ENCODE measurements at places on chromosomes 11 and 22.

DNA sequence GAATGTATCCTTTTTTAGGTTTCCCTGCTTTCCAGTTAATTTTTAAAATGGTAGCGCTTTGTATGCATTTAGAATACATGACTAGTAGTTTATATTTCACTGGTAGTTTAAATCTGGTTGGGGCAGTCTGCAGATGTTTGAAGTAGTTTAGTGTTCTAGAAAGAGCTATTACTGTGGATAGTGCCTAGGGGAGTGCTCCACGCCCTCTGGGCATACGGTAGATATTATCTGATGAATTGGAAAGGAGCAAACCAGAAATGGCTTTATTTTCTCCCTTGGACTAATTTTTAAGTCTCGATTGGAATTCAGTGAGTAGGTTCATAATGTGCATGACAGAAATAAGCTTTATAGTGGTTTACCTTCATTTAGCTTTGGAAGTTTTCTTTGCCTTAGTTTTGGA is 86.4 kb upstream of the BIRC3 start:
- no peak overlapping the region for H3K4me3 ChIP-seq
- no peaks in the 10 kb centered on the region for H3K4me1 ChIP-seq
- no peaks in the 10 kb centered on the region for H3K36me3 ChIP-seq
- H3K27me3 ChIP-seq = peaks cover 18% of the 10 kb centered on the region
- DNase-seq = no peak

DNA sequence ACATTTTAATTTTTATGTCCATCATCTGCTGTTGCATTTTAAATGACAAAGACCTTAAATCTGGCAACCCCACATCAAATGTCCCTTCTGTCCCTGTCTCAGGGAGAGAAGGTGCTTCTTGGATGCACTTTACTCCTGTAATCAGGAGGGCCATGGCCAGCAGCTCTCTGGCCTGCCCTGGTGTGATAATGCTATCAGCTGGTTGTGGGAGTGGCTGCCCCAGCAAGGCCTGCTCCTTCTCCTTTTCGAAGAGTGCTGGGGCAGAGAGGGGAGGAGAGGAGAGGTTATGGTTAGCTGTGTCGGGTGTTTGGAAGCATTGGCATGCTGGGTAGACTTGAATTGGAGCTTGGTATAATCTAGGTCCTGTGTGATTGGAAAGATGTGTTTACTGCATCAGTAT is 12.8 kb downstream of the TNRC6B start:
- no peak for DNase-seq
- peaks cover 14% of the 10 kb centered on the region for H3K36me3 ChIP-seq
- H3K27me3 ChIP-seq = no peaks in the 10 kb centered on the region
- H3K4me3 ChIP-seq = no peak overlapping the region

- DNase-seq = no peak
- peaks cover 2% of the 10 kb centered on the region for H3K27me3 ChIP-seq
- peaks cover 3% of the 10 kb centered on the region for H3K36me3 ChIP-seq
- H3K4me1 ChIP-seq = peaks cover 34% of the 10 kb centered on the region
- peak overlapping the region; percentile 78 for H3K27ac ChIP-seq
Observed at GRCh38 chr11:63939397-63939891, 642 bp downstream of the NAA40 start.

- no peak overlapping the region for H3K27ac ChIP-seq
- peaks cover 11% of the 10 kb centered on the region for H3K27me3 ChIP-seq
- H3K4me1 ChIP-seq = no peaks in the 10 kb centered on the region
Observed at GRCh38 chr11:44398266-44399030, 88.5 kb upstream of the ALX4 start.

DNA sequence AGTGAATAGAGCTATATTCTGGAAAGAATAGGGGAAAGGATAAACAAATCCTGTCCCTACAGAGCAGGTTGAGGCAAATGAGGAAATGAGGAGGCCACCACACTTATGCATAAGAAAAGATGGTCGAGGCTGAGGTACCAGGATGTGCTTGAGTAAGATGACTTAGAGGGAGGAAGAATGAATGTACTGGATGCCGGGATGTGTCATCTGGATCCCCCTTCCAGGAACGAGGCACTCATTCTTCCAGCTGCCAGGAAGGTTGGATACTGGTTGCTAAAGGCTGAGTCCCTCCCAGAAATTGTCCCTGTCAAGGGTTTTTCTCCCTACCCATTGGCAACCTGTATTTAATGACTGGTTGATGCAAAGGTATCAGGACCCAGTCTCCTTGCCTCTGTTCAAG is 31.1 kb upstream of the SYT9 start:
- no peak overlapping the region for H3K4me3 ChIP-seq
- H3K27ac ChIP-seq = no peak overlapping the region
- no peak for DNase-seq
- no peaks in the 10 kb centered on the region for H3K4me1 ChIP-seq

- peaks cover 13% of the 10 kb centered on the region for H3K27me3 ChIP-seq
- no peak overlapping the region for H3K4me3 ChIP-seq
- peaks cover 12% of the 10 kb centered on the region for H3K4me1 ChIP-seq
- DNase-seq = peak; percentile 72
- peaks cover 4% of the 10 kb centered on the region for H3K36me3 ChIP-seq
- no peak overlapping the region for H3K27ac ChIP-seq
Observed at GRCh38 chr11:62340269-62340901, 3.1 kb downstream of the ASRGL1 start.

GRCh38 chr22:43110444-43110926 is at the start of gene BIK:
Gene BIK, plus strand, starts transcription at chr22:43110750. Its CDS starts 13,273 bp downstream, at chr22:43124023.
- peak; percentile 53 for DNase-seq
- no peak within 1 kb of the TSS for H3K27ac ChIP-seq
- peaks cover 13% of the 10 kb centered on the region for H3K27me3 ChIP-seq
- H3K4me3 ChIP-seq = peak within 1 kb of the TSS; percentile 61
- peaks cover 7% of the 10 kb centered on the region for H3K4me1 ChIP-seq
- no peaks in the 10 kb centered on the region for H3K36me3 ChIP-seq

- no peaks in the 10 kb centered on the region for H3K27me3 ChIP-seq
- H3K36me3 ChIP-seq = no peaks in the 10 kb centered on the region
- no peak overlapping the region for H3K27ac ChIP-seq
- no peak overlapping the region for H3K4me3 ChIP-seq
- no peak for DNase-seq
Observed at GRCh38 chr11:74676596-74676995, 54.6 kb downstream of the CHRDL2 start.

DNA sequence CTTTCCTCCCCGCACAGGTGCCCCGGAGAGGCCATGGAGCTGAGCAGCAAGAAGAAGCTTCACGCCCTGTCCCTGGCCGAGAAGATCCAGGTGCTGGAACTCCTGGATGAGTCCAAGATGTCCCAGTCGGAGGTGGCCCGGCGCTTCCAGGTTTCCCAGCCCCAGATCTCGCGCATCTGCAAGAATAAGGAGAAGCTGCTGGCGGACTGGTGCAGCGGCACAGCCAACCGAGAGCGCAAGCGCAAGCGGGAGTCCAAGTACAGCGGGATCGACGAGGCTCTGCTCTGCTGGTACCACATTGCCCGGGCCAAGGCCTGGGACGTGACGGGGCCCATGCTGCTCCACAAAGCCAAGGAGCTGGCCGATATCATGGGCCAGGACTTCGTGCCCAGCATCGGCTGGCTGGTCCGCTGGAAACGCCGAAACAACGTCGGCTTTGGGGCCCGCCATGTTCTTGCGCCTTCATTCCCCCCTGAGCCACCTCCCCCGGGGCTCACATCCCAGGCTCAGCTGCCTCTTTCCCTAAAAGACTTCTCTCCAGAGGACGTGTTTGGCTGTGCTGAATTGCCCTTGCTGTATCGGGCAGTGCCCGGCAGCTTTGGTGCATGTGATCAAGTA is 1.3 kb downstream of the TIGD3 start:
- peak overlapping the region; percentile 77 for H3K4me3 ChIP-seq
- H3K27ac ChIP-seq = peak overlapping the region; percentile 72
- H3K4me1 ChIP-seq = peaks cover 24% of the 10 kb centered on the region
- no peak for DNase-seq
- peaks cover 5% of the 10 kb centered on the region for H3K27me3 ChIP-seq

DNA sequence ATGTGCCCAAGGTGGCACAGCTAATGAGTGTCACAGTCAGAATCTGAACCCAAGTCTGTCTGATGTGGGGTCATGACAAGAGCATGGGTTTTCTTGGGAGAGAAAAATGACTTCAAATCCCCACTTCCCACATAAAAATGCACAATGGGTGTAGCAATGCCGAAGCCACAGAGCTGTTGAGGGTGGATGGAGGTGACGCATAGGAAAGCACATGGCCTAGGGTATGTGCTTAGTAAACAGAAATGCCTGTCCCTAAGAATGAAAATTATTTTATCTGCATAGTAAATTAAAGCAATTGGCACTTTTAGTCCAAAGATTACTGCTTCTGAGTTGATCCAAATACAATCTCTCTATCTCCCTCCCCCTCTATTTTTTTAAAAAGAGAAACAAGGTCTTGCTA is 10.9 kb downstream of the MICAL3 start:
- no peaks in the 10 kb centered on the region for H3K4me1 ChIP-seq
- no peak overlapping the region for H3K4me3 ChIP-seq
- H3K27me3 ChIP-seq = peaks cover 16% of the 10 kb centered on the region

DNA sequence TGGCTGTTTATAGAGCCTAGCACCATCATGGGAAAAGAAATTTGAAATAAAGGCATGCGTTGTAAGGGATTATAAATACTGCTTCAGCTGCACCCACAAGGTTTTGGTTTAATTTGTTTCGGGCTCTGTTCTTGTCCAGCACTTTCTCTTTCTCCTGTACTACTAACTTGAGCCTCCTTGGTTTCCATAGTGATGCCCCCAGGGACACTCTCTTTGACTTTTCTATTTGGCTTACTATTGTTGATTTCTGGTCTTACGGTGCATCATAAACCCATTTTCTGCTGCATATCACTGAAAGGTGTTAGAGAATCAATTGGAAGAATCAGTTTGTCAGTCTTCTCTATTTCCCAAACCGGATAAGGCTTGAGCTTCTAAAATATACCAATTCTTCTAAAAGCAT is 1674.3 kb upstream of the RAG2 start:
- no peaks in the 10 kb centered on the region for H3K27me3 ChIP-seq
- H3K36me3 ChIP-seq = no peaks in the 10 kb centered on the region
- H3K27ac ChIP-seq = no peak overlapping the region

DNA sequence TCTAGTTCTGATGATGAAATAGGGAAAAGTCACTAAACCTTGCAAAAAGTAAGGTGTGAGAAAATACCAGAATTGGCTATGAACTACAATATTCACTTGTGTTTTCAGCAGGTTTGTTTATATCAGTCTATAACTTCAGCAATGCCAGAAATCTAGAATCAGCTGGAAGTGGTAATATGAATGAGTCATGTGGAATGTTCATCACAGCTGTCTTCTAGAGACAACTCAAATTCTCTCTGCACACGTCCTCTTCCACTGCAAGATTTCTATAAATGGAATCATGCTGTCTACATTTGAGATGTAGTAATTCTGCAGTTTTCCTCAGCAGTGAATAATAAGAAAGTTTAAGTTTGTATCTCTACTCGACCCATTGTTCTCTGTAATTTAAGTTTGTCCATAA is 89.9 kb downstream of the OR4A15 start:
- no peaks in the 10 kb centered on the region for H3K27me3 ChIP-seq
- H3K27ac ChIP-seq = no peak overlapping the region
- H3K4me1 ChIP-seq = no peaks in the 10 kb centered on the region
- DNase-seq = no peak
- H3K4me3 ChIP-seq = no peak overlapping the region

- no peak overlapping the region for H3K27ac ChIP-seq
- DNase-seq = no peak
- H3K4me3 ChIP-seq = no peak overlapping the region
- no peaks in the 10 kb centered on the region for H3K27me3 ChIP-seq
- H3K36me3 ChIP-seq = no peaks in the 10 kb centered on the region
Observed at GRCh38 chr11:115391598-115391997, 112.6 kb downstream of the CADM1 start.

DNA sequence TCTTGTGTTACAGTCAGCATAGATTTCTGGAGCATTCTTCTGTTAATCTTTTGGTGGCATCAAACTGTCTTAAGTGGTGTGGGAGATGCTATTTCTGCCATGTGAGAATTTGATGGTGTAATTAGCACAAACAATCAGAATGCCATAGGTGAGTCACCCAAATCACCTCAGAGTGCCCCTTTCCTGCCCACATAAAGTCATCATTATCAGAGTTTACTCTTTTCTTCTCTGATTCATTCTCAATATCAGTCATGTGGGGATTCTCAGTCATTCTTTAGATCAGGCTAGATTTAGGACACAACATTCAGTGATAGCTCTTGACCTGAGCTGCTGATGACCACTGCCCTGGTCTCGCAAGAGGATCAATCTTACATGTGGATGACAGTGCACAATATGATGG is 23.7 kb upstream of the MS4A6A start:
- no peak overlapping the region for H3K27ac ChIP-seq
- H3K36me3 ChIP-seq = no peaks in the 10 kb centered on the region
- H3K4me1 ChIP-seq = no peaks in the 10 kb centered on the region
- no peak for DNase-seq
- no peak overlapping the region for H3K4me3 ChIP-seq
- peaks cover 5% of the 10 kb centered on the region for H3K27me3 ChIP-seq

- H3K4me1 ChIP-seq = no peaks in the 10 kb centered on the region
- no peak within 1 kb of the TSS for H3K27ac ChIP-seq
- H3K36me3 ChIP-seq = no peaks in the 10 kb centered on the region
- peaks cover 7% of the 10 kb centered on the region for H3K27me3 ChIP-seq
- H3K4me3 ChIP-seq = no peak within 1 kb of the TSS
Observed at GRCh38 chr11:7088921-7089320, at the start of gene RBMXL2. Gene RBMXL2, plus strand, starts transcription at chr11:7088998. Its CDS starts 123 bp downstream, at chr11:7089121.

DNA sequence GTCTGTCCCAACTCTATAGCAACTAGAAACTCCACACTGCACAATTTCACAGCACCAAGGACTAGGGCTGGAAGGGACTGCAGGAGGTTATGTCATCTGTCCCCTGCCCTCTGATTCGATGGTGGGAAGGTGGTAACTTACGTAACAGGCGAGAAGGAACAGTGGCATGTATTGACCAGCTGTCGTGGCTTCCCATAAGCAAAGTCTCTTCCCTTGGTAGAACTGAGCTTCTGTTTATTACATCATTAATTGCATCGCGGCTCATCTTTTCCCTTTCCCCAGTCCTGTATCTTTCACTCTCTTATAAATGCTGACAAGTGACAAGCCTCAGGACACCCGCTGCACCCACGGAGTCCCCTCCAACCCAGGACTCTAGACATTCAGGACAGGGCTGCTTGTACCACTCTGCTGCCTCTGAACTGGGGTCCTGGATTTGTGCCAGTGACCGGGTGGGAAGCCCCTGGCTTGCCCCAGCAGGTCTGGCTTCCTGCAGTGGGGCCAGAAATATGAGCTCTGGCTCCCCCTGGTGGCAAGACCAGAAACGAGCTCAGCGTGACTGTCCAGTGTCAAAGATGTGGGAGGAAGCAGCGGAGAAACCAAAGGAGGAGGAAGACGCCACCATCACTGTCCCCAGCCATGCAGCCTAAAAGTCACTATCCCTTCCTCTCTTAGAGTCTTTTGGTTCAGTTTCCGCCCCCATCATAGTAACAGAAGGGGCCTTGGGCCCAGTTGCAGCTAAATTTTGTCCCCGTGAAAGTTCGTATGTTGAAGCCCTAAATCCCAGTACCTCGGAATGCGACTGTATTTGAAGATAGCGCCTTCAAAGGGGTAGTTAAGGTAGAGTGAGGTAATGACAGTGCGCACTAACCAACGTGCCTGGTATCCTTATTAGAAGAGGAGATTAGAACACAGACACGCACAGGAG is 84.5 kb downstream of the ISX start:
- no peak overlapping the region for H3K4me3 ChIP-seq
- DNase-seq = peak; percentile 74
- H3K36me3 ChIP-seq = no peaks in the 10 kb centered on the region
- no peaks in the 10 kb centered on the region for H3K27me3 ChIP-seq
- H3K4me1 ChIP-seq = no peaks in the 10 kb centered on the region

GRCh38 chr11:77851503-77851902 is 30.6 kb downstream of the AAMDC start:
- DNase-seq = no peak
- no peak overlapping the region for H3K27ac ChIP-seq
- H3K36me3 ChIP-seq = peaks cover 36% of the 10 kb centered on the region
